Glomerular endothelial cell (primary cell): ENCODE measurements at places on chromosomes 16 and 17. TPM values are rescaled to one million over a fixed set of nuclear protein-coding genes. Genes with fewer than 3 reads are reported as not detected.

The KCNG4 gene
- total RNA-seq: not detected in 2 replicates

The GPR139 gene
- total RNA-seq: not detected in 2 replicates

The SRP68 gene
- total RNA-seq: 41.9 and 62.2 TPM in 2 replicates

The C16orf96 gene
- total RNA-seq: not detected in 2 replicates

The ATP5PD gene
- 228 and 300 TPM in 2 replicates for total RNA-seq

The TMC5 gene
- not detected in 2 replicates for total RNA-seq

The G6PC1 gene
- not detected in 2 replicates for total RNA-seq

The OR3A3 gene
- total RNA-seq: not detected in 2 replicates

The CA4 gene
- 3.5 and 4.0 TPM in 2 replicates for total RNA-seq

The KRTAP1-1 gene
- total RNA-seq: not detected in 2 replicates

The ATP6V0A1 gene
- total RNA-seq: 41.0 and 44.1 TPM in 2 replicates

The ZSCAN10 gene
- not detected in 2 replicates for total RNA-seq

The VTN gene
- total RNA-seq: 0.05 TPM in 1 of 2 replicates, not detected in the other

The C1QL1 gene
- total RNA-seq: 0.47 TPM in 1 of 2 replicates, not detected in the other

The IGFBP4 gene
- total RNA-seq: 207 and 577 TPM in 2 replicates

The IGF2BP1 gene
- 15.6 and 21.9 TPM in 2 replicates for total RNA-seq

The KRTAP4-16 gene
- total RNA-seq: not detected in 2 replicates

The CHST4 gene
- not detected in 2 replicates for total RNA-seq

The HAPSTR1 gene
- 47.4 and 94.9 TPM in 2 replicates for total RNA-seq

The TNFSF13 gene
- 1.5 and 6.7 TPM in 2 replicates for total RNA-seq

The SP6 gene
- total RNA-seq: 0.48 and 1.6 TPM in 2 replicates

The OMG gene
- total RNA-seq: 2.4 TPM in 1 of 2 replicates, not detected in the other

The KRT32 gene
- not detected in 2 replicates for total RNA-seq

The DNAH2 gene
- not detected in 2 replicates for total RNA-seq

The ALOX15 gene
- not detected in 2 replicates for total RNA-seq

The NLRP1 gene
- 36.0 and 51.7 TPM in 2 replicates for total RNA-seq

The LLGL2 gene
- 3.4 and 8.5 TPM in 2 replicates for total RNA-seq

The HSF5 gene
- total RNA-seq: not detected in 2 replicates

The CCL8 gene
- total RNA-seq: 3.6 TPM in 1 of 2 replicates, not detected in the other

The CTRB2 gene
- total RNA-seq: not detected in 2 replicates

The PPP1R27 gene
- not detected in 2 replicates for total RNA-seq

The MGRN1 gene
- total RNA-seq: 80.6 and 87.1 TPM in 2 replicates

The KRTAP9-4 gene
- not detected in 2 replicates for total RNA-seq

The KRTAP4-4 gene
- total RNA-seq: not detected in 2 replicates

The PDILT gene
- total RNA-seq: not detected in 2 replicates

The PRCD gene
- 0.58 and 1.8 TPM in 2 replicates for total RNA-seq

The PERCC1 gene
- total RNA-seq: not detected in 2 replicates

The MAPT gene
- 0.05 and 0.12 TPM in 2 replicates for total RNA-seq

The ACSF2 gene
- 32.6 and 37.2 TPM in 2 replicates for total RNA-seq

The PRSS33 gene
- total RNA-seq: not detected in 2 replicates

The DNAH17 gene
- 0.05 TPM in 1 of 2 replicates, not detected in the other for total RNA-seq

The EVPLL gene
- total RNA-seq: not detected in 2 replicates

The C16orf92 gene
- total RNA-seq: not detected in 2 replicates

The HBA2 gene
- not detected in 2 replicates for total RNA-seq

The RANGRF gene
- total RNA-seq: 19.9 and 27.2 TPM in 2 replicates

The SALL1 gene
- total RNA-seq: 1.5 and 2.9 TPM in 2 replicates

The TMEM106A gene
- 4.7 and 8.4 TPM in 2 replicates for total RNA-seq

The WNT3 gene
- 0.29 and 0.47 TPM in 2 replicates for total RNA-seq

The ZNF19 gene
- total RNA-seq: 1.4 and 2.2 TPM in 2 replicates
